ENCODE measurements at places on chromosomes 2 and 18.

DNA sequence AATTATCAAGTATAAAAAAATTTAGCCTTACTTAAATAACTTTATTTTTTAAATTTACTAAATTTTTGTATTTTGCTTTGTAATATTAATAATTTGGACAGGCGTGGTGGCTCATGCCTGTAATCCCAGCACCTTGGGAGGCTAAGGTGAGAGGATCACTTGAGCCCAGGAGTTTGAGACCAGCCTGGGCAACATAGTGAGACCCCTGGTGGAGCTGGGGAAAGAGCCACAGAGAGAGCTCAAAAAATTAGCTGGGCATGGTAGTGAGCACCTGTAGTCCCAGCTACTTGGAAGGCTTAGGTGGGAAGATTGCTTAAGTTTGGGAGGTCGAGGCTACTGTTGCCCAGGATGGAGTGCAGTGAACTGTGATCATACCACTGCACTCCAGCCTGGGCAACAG lies 143.5 kb downstream of the B3GNT2 start:
- DNase-seq, result no peak

- no peak for DNase-seq
These were observed 119.3 kb downstream of the SPTBN1 start for GRCh38 chr2:54575379-54575888.

- peak; percentile 35 for DNase-seq
These were observed 35.7 kb downstream of the ACVR1C start for GRCh38 chr2:157592948-157593347.

- no peak for DNase-seq
These were observed 348.9 kb downstream of the RND3 start for GRCh38 chr2:150138587-150138986.

- DNase-seq, result peak; percentile 84
These were observed 250.9 kb downstream of the DSEL start for GRCh38 chr18:67265464-67266245.

DNA sequence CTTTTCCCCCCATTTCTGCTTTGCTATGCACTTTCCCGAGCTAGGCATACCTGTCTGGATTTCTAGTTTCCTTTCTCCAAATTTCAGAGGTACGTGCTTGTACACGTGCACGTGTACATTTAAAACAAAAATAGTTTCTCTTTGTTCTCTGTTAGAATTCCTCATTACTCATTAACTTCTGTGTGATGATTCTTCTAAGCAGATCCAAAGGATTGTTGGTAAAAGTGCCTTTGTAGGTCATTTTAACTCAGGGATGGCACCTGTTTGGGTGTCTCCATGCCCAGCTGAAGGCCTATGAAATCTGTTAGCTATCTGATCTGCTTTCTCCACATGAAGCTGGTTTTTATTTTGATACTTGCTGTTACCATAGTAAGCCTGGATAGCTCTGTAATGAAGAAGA lies 264.3 kb downstream of the LPIN1 start:
- no peak for DNase-seq

- DNase-seq, result no peak
These were observed 275.1 kb downstream of the TGIF1 start for GRCh38 chr18:3725115-3725514.

- no peak for DNase-seq
These were observed 153.6 kb upstream of the KLF7 start for GRCh38 chr2:207319316-207319715.

- no peak for DNase-seq
These were observed 68.3 kb upstream of the RND3 start for GRCh38 chr2:150555611-150556356.

- no peak for DNase-seq
These were observed 114.8 kb upstream of the ALKAL2 start for GRCh38 chr2:402721-403120.

GRCh38 chr2:136490100-136490499 lies 275.2 kb upstream of the THSD7B start:
- no peak for DNase-seq

DNA sequence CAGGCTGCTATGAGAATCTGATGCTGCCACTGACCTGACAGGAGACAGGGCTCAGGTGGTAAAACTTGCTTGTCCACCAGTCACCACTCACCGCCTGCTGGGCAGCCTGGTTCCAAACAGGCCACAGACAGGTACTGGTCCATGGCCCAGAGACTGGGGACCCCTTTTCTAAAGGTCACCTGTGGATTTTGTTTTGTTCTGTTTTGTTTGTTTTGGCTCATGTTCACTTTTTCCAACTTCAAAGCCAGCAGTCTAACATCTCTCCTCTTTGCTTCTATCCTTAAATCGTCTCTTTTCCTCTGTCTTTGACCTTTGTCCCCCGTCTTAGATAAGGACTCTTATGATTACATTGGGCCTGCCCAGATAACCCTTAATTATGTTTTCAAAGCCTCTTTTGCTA lies 3.3 kb upstream of the CERKL start:
- DNase-seq, result no peak

- DNase-seq, result peak; percentile 71
These were observed 117.6 kb downstream of the SMAD7 start for GRCh38 chr18:48832938-48833700.

DNA sequence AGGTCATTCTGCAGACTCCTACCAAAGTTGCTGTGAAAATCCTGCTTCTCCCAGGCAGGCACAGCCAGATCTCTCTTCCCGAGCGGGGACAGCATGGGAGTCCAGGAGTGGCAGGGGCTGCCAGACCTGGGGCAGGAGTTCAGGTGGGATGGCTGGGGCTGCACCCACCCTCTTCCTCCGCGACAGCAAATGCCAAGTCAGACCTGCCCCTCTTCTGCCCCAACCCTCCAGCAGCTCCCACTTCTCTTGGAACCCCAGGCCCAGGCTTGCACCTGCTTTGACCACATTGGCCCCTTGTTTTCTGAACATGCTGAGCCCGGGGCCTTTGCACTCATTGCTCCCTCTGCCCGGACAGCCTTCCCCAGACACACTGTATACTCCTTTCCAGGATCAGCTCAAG lies 288.2 kb upstream of the HS6ST1 start:
- no peak for DNase-seq

DNA sequence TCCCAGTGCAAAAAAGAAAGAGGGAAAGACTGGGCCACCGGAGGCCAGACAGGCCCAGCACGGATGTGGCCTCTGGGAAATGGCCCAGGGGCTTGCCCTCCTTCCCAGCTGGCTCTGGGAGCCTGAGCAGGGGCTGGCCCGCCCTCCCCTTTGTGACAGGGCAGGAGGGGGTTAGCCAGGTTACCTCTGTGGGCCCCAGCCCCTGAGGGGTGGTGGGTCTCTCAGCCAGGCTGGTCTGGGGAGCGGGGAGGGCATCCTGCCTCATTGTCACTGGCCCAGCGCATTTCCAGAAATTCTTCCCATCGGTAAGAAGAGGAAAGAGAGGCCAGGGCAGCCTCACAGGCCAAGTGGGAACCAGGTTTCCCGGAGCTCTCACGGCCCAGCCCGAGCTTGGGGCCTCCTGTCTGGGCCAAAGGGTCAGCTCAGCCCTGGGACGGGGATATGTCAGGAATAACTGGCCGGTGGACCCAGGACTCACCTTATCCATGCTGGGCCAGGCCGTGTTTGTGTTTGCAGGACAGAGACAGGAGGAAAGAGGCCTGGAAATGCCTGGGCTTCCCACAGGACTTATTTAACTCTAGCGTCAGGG lies 182.2 kb downstream of the ZFP36L2 start:
- DNase-seq, result no peak

DNA sequence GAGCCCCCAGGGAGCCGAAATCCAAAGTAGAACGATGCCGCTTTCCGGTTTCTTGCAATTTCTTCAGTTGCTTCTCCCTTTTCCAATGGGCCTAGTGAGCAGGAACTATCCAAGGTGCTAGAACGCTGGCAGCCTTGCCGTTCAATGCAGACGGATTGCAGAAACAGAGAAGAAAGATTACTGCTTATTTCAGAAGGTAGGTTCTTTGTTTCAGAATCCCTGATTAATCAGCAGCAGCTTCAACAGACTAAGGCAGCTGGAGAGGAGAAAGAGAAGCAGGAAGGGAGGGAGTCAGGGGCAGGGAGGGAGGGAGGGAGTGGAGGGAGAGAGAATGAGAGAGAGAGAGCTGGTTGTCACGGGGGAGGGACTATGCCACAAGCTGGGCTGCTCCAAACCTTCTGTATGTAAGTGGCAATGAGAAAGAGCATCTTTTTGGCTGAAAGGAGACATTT lies 576 bp downstream of the NYAP2 start:
- peak; percentile 65 for DNase-seq

DNA sequence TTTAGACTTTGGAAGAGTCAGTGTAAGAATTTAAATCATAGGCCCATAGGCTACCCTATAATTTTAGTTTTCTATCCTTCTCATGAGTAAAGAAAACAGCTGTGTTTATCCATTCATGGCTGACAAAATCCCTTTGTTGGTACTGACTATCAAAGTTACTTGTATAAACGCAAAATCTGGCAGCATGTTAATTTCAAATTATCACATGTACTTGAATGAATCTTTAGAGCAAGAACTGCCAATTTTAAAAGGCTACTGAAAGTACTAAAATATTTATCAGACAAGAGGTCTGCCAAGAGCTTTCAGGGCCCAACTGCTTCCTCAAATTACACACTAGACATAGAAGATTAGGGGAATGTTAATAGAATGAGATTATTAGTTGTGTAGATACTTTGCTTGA lies 66.6 kb downstream of the MYL12B start:
- no peak for DNase-seq

GRCh38 chr2:14344355-14344754 lies 288.2 kb upstream of the LRATD1 start:
- DNase-seq, result no peak

- DNase-seq, result no peak
These were observed 36.2 kb upstream of the YES1 start for GRCh38 chr18:848062-848861.

- DNase-seq, result no peak
These were observed 100.3 kb downstream of the ASAP2 start for GRCh38 chr2:9306911-9307310.

DNA sequence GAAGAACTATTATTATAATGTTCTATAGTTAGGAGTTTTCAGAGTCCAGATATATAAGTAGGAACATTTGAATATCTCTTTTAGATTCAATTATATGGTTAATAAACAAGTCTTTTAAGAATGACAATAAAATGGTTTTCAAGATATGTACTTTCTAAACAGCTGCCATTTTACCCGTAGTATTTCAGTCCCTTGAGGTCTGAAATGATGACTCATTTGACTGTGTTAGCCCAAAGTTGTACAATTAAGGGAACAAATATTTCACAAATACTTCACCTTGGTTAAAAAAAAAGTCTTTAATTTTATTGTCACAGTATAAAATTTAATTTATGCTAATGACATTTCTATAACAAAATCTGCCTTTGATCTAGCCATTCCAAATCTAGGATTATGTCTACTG lies 91.6 kb upstream of the TANK start:
- DNase-seq, result peak; percentile 27

DNA sequence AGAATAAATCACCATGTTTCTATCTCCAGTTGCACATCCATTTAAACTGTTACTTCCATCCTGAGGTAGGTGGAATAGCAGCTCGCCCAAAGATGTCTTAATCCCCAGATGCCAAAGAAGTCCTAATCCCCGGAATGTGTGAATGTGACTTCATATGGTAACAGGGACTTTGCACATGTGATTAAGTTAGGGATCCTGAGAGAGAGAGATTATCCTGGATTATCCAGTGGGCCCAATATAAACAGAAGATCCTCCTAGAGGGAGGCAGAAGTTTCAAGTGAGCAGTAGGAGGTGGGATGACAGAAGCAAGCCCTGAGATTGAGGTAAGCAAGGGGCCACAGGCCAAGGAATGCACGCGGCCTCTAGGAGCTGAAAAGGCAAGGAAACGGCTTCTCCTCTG lies 19.8 kb downstream of the CREG2 start:
- no peak for DNase-seq

GRCh38 chr18:27363872-27364271 lies 178.8 kb upstream of the CHST9 start:
- DNase-seq, result peak; percentile 8

- no peak for DNase-seq
These were observed 638 bp downstream of the ST3GAL5 start for GRCh38 chr2:85888020-85888683.

DNA sequence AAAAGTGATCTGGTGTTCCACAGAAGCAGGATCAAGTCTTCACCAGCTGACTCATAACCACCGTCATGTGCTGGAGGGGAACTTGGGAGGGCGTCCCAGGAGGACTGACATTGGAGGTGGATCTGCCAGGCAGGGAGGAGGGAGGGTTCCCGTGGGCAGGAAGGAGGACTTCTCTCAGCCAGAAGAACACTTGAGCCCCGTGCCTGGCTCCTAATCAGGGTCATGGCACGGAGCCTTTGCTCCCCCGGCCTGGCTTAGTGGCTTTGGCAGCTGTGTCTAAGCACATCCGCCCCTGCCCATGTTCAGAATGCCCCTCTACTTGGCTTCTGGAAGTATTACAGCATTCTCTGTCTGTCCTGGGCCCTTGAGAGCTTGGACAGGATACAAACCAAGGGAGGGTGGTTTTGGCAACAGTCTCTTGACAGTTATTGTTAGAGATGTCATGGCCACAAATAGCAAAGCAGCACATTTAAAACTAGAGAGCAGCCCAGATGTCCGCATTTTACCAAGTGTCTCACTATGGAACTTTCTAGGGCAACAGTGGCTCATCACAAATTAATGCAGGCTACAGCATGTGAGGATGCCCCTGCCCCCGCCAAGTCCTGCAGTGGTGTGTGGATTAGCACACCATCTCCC lies 11.5 kb downstream of the PPP1R7 start:
- peak; percentile 75 for DNase-seq

GRCh38 chr18:54845787-54846186 lies 17.5 kb downstream of the RAB27B start:
- DNase-seq, result no peak

- DNase-seq, result no peak
These were observed 166.6 kb upstream of the PKDCC start for GRCh38 chr2:41881249-41881648.

- peak; percentile 53 for DNase-seq
These were observed 61.4 kb downstream of the SOS1 start for GRCh38 chr2:39059366-39059952.

DNA sequence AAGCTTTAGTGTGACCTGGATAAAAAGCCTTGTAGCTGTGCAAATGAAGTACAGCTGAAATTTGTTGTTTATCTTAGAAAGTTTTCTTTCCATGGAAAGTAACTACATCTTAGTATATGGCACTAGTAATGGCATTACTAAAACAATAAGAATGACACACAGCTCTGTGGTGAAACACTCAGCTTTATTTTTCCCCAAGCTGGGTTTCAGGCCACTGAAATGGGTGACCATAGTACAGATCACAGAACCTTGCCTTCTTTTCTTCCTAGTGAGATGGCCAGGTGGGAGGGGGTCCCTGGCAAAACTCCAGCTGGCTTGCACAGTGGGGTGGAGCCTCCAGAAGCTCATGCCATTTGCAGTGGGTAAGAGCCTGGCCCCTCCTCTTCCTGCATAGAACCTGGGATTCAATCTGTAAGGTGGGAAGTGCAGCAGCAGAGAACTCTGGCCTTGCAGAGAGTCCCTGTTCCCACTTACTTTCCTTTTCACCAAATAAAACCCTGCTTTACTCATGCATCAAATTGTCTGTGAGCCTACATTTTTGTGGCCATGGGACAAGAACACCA lies 17.6 kb upstream of the GRP start:
- no peak for DNase-seq

DNA sequence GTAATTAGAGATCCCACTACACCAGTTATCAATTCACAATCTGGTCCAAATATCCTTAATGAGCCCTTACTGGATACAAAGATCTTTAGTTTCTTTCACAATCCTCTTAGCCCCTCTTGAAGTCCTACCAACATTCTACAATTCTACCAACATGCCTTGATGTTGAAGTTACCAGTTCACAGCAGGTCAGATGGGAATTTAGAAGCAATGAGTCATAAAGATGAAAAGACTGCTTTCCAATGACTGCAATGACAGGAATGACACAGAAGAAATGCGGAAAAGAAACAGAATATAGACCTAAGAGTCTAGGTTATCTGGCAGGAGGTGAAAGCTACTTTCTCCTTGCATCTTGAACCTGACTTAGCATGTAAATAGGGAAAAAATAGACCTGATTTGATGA lies 24.5 kb downstream of the RTTN start:
- DNase-seq, result peak; percentile 75

Measured in fibroblast of skin of scalp (primary cell).